ENCODE measurements at places on chromosomes 6 and 20. TPM values are rescaled to one million over a fixed set of nuclear protein-coding genes. Genes with fewer than 3 reads are reported as not detected.

The IRF4 gene
- not detected for total RNA-seq

The MACROD2 gene
- total RNA-seq, result 1.1 TPM

The PCK1 gene
- not detected for total RNA-seq

The IL17F gene
- total RNA-seq, result not detected

The DEFB132 gene
- total RNA-seq, result not detected

The ADGB gene
- total RNA-seq, result not detected

The IFNGR1 gene
- total RNA-seq, result 22.8 TPM

The NR2E1 gene
- not detected for total RNA-seq

The ARHGAP40 gene
- not detected for total RNA-seq

The ACTL10 gene
- 0.96 TPM for total RNA-seq

The ADTRP gene
- 0.64 TPM for total RNA-seq

The PI16 gene
- total RNA-seq, result not detected

The CLPSL2 gene
- not detected for total RNA-seq
